Cardiac ventricle fibroblast (primary cell): ENCODE measurements at places on chromosomes 2 and 18. TPM values are rescaled to one million over a fixed set of nuclear protein-coding genes. Genes with fewer than 3 reads are reported as not detected.

The LRATD1 gene
- 0.59 TPM in 1 of 2 replicates, not detected in the other for total RNA-seq

The SLC23A3 gene
- total RNA-seq: 0.25 and 0.44 TPM in 2 replicates

The LHCGR gene
- not detected in 2 replicates for total RNA-seq

The ST8SIA3 gene
- total RNA-seq: not detected in 2 replicates

The EMILIN2 gene
- total RNA-seq: 16.3 and 20.6 TPM in 2 replicates

The CYP26B1 gene
- 11.0 and 12.7 TPM in 2 replicates for total RNA-seq

The DPP4 gene
- 101 and 106 TPM in 2 replicates for total RNA-seq

The RELCH gene
- total RNA-seq: 14.3 and 16.4 TPM in 2 replicates

The CYP27C1 gene
- not detected in 2 replicates for total RNA-seq

The RNF152 gene
- 2.3 and 4.3 TPM in 2 replicates for total RNA-seq

The TSPYL6 gene
- total RNA-seq: not detected in 2 replicates

The CXCR1 gene
- total RNA-seq: not detected in 2 replicates

The GKN1 gene
- total RNA-seq: not detected in 2 replicates

The IL1B gene
- total RNA-seq: 0.25 and 0.44 TPM in 2 replicates

The NEUROD1 gene
- not detected in 2 replicates for total RNA-seq

The WIPF1 gene
- total RNA-seq: 11.8 and 19.1 TPM in 2 replicates

The KANSL1L gene
- 12.7 and 17.5 TPM in 2 replicates for total RNA-seq

The SERPINB5 gene
- not detected in 2 replicates for total RNA-seq

The HAAO gene
- 0.64 TPM in 1 of 2 replicates, not detected in the other for total RNA-seq

The EPAS1 gene
- 462 and 463 TPM in 2 replicates for total RNA-seq

The TDRD15 gene
- total RNA-seq: not detected in 2 replicates

The ACTR1B gene
- total RNA-seq: 28.9 and 32.5 TPM in 2 replicates

The MAL gene
- total RNA-seq: not detected in 2 replicates

The EVX2 gene
- not detected in 2 replicates for total RNA-seq

The NDUFAF7 gene
- total RNA-seq: 8.0 and 13.2 TPM in 2 replicates

The SLC38A11 gene
- not detected in 2 replicates for total RNA-seq

The GTF2A1L gene
- 0.24 and 1.7 TPM in 2 replicates for total RNA-seq
